CD4-positive, alpha-beta T cell treated with Interleukin-15 for 4 hours (primary cell): ENCODE measurements at places on chromosomes 16 and 17.

DNA sequence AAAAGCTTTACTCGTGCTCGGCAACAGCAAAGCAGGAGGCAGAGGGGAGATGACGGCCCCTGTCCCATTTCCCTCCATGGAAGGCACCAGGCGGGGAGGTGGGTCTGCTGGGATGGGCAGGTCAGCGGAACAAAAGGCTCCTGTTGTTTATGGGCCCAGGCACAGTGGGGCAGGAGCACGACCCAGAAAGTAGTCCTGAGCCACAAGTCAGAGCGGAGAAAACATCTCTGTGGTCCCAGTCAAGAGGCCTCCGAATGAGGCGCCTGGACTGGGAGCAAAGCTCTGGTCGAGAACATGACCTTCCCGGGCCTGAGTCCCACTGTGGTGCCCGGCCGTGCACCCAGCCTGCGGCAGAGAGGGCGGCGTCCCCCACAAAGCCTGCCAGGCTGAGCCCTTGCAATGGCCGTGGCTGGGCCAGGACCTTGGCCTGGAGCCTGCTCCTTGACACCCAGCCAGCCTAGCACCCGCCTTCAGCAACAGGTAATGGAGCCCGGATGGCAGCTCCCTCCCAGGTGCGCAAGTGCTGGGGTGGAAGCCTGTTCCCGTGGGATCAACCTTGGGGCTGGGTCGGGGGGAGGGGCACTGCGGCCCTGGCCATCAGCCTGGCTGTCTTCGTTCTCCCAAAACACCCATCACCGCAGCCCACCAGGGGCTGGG, 3.6 kb downstream of the RFNG start:
- no peak for DNase-seq

GRCh38 chr16:85908444-85908843, 9.5 kb downstream of the IRF8 start:
- DNase-seq = no peak

DNA sequence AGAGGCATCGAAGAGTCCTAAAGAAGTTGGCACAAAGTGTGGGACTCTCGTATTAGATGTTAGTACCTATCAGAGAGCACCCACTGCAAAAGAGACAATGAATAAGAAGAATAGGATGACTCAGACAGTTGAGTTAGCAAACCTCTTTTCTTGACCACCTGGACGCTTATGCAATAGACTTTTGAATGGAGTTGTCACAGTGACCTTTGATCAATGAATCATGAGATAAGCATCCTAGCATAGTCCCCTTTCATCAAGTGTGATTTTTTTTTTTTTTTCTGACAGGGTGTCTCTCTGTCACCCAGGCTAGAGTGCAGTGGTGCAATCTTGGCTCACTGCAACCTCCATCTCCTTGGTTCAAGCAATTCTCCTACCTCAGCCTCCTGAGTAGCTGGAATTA, 1417.9 kb upstream of the GOT2 start:
- no peak for DNase-seq

DNA sequence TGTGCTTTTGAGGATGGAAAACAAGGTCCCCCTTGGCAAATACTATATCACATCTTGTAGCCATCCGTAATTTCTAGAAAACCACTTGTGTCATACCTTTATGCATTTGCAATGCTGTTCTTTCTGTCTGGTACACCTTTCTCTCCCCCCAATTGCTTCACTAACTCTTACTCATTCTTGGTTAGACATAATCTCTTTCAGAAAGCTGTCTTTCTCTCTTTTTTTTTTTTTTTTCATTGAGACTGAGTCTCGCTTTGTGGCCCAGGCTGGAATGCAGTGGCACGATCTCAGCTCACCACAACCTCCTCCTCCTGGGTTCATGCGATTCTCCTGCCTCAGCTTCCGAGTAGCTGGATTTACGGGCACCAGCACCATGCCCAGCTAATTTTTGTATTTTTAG, 94.9 kb upstream of the C17orf78 start:
- no peak for DNase-seq

DNA sequence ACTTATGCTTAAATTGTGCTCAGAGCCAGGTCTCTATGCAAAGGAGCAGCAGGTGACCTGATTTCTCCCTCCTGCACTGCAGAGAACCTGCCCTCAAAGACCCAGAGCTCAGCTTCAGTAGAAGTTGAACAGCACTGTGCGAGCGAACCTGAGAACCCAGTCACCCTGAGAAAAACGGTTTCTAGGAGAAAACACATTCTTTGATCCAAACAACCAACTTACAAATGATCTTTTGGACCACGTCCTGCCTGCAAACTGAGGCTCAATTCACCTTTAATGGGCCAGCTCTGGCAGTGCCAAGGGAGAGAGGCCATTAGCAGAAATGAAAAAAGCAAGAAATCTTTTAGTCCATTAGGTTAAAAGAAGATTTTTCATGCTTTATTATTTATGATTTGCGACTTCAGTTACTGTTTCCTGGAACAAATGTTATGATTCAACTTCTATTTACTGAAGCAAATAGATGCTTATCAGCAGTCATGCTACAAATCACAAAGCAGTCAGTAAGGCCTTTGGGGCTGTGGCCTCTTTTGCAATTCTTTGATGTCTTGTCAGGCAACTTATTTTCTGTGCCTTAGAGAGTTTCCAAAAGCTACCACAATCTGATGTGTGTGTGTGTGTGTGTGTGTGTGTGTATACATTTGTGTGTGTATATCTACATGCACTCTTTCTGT, 65.7 kb upstream of the LRRC37A3 start:
- DNase-seq = peak; percentile 92

DNA sequence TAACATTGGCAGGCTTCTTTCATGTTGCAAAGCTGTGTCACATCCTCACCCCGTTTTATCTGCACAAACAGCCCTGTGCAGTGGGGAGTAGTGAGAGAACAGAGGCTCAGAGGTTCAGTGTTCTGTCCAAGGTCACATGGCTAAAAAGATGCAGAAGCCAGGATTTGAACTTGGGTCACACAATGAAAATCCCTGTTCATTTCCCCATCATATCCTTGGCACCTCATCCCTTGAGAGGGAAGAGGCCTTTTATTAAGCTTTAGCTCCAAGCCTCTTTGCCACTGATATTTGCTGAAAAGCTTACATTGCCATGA, 106.6 kb downstream of the AMFR start:
- DNase-seq = no peak

DNA sequence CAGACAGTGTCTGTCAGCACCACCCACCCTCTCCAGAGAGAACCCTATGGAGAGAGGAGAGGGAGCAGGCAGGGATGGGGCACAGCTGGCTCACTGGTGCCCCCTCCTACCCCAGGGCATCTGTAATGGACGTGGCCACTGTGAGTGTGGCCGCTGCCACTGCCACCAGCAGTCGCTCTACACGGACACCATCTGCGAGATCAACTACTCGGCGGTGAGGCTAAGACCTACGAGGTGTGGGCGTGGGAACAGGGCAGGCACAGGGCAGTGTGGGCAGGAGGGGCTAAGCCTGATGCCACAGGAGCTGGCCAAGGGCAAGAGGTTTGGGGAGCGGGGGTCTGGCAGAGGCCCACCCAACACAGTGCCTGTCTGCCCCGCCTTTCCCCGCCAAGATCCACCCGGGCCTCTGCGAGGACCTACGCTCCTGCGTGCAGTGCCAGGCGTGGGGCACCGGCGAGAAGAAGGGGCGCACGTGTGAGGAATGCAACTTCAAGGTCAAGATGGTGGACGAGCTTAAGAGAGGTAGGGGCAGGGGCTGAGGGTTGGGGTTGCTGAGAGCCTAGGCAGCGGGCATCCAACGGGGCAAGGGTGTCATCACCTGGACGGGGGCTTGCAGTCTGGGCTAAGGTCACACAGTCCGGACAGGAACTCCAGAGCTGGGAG, 15.0 kb downstream of the ITGB4 start:
- no peak for DNase-seq

- no peak for DNase-seq
Measured at GRCh38 chr17:3773511-3773910, 27.5 kb downstream of the ITGAE start.

- DNase-seq = peak; percentile 60
Measured at GRCh38 chr17:50903604-50904517, 37.7 kb upstream of the TOB1 start.
